ENCODE measurements at places on chromosomes 11 and 22.

DNA sequence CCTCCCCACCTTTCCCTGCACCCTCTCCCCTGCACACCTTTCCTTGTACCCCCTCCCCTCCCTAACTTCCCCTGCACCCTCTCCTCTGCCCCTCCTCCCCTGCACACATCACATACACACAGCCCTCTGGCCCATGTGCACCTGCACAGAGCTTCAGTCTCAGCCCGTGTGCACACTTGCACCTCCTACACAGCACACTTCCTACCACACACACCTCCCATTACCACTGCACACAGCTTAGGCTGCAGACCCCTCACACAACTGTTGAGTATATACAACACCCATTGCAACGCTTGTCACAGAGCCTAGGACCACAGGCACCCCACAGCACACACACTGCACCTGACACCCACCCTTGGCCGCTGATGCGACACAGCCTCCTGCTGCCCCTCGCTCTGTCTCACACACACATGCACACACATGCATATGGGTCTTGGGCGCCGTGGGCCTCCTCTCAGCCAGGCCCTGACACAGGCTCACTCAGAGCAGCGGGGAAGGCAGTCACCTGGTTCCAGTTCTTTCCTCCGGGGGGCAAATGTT, 411 bp downstream of the SIGIRR start:
- DNase-seq: no peak

DNA sequence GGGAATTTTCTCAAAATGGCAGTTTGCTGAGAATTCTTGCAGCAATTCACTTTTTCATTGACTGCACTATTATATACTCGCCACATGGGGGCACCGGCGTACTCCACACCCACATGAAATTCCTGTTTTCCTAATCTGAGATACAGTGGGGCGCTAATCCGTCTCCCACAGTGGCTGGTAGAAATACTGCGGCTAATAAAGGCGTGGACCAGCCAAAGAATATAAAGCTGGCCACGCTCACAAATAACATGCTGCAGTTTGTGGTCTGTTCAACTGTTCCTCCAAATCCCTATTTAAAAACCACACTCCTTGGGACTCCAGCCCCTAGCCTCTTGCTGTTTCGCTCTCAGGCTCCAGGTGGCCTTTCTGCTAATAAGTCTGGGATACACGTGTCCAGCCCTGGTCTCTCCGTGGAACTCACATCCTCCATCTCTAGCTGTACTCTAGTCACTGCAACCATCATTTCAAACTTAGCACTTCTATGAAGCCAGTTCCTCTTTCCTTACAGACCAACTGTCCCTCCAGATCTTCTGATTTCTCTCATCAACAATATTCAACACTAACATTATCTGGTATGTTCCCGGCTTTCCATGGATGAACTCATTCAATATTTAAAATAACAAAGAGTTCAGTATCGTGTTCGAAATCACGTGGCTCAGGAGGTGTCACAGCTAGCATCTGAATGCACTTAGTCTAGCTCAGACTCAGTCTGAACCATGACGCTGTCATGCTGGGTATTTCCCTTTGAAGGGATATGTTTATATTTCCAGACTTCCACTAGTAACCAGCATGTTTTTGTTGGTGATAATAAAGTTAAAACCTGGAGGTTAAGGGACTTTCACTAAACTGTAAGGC, 22.0 kb downstream of the TBRG1 start:
- peak; percentile 12 for DNase-seq

DNA sequence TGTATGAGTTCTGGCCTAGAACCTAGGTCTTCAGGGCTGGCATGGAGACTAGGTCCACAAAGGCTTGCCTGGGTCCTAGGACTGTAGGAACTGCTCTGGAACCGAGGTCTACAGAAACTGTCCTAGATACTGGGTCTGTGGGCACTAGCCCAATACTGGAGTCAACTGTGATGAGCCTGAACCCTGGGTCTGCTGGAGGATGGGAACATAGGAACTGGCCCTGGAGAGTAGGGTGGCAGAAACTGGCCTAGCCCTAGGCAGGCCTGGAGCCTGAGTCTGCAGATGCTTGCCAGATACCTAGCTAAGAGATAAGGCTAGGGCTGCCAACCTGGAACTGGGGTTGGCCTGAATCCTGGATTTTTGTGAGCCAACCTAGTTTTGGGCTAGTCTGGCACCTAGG, 19.2 kb upstream of the GLYATL2 start:
- DNase-seq: no peak

DNA sequence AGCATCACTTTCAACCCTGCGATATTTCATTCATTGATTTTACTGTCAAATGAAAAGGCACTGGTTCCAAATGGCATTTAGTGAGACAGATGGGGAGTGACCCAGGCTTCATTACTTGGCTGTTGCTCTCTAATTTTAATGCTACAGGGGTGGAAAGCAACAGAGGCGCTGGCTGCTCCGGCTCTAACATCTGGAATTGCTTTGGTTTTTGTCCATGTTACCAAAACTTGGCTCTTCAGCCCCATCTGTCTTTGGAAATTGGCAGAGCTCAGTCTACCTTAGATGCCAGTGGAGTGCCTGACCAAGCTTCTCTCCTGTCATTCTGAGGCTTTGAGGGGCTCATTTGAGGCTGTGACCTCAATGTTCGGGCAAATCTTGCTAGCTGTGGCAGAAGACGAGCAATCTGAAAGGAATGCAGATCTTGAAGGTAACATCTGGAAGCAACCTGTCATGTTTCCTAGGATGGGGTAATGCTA, 409.5 kb upstream of the SYN3 start:
- DNase-seq: no peak

DNA sequence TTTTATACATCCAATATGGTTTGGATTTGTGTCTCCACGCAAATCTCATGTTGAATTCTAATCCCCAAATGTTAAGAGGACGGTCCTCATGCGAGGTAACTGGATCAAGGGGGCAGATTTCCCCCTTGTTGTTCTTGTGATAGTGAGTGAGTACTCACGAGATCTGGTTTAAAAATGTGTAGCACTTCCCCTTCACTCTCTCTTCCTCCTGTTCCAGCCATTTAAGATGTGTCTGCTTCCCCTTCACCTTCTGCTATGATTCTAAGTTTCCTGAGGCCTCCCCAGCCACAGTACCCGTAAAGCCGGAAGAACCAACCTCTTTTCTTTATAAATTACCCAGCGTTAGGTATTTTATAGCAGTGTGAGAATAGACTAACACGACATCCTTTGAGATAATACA, 98.6 kb downstream of the TTC28 start:
- no peak for DNase-seq

- peak; percentile 86 for DNase-seq
Measured at GRCh38 chr11:65454696-65455456, 32.3 kb downstream of the NEAT1 start.

DNA sequence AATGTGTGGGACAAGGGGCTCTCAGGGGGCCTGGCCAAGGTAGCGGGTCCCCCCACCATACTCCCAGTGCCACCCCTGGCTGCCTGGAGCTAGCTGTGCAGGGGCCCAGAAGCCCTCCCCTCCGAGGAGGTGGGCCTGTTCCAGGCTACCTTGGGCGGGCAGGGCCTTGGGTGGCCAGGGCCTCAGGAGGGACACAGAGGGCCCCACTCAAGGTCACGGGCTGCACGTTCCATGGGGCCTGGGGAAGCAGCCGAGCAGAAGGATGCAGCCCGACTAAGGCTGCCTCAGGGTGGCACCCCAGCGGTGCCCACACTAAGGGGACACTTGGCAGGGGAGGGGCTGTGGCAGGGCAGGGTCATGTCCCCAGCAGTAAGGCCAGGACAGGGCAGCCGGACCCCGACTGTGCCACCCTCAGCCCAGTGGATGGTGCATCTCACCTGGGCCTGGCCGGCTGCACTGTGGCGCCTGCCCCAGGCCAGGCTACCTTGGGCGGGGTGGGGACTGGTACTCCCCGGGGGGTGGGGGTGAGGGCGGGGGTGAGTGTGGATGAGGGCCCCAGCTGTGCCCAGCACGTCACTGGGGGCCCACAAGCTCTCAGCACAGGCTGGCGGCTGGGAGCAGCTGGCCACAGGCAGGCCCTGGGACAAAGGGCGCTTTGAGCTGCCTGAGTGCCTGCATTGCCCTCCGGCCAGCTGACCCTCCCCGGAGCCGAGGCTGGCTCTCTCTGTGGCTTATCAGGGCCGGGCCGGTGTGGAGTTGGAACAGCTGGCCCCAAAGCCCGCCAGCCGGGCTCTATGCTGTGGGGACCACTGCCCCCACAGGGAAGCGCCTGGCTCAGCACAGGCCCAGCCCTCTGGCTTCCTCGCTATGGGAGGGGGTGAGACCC, 117.1 kb downstream of the KCNQ1 start:
- DNase-seq: no peak

GRCh38 chr11:326592-326841, 5.9 kb upstream of the IFITM3 start:
- no peak for DNase-seq

DNA sequence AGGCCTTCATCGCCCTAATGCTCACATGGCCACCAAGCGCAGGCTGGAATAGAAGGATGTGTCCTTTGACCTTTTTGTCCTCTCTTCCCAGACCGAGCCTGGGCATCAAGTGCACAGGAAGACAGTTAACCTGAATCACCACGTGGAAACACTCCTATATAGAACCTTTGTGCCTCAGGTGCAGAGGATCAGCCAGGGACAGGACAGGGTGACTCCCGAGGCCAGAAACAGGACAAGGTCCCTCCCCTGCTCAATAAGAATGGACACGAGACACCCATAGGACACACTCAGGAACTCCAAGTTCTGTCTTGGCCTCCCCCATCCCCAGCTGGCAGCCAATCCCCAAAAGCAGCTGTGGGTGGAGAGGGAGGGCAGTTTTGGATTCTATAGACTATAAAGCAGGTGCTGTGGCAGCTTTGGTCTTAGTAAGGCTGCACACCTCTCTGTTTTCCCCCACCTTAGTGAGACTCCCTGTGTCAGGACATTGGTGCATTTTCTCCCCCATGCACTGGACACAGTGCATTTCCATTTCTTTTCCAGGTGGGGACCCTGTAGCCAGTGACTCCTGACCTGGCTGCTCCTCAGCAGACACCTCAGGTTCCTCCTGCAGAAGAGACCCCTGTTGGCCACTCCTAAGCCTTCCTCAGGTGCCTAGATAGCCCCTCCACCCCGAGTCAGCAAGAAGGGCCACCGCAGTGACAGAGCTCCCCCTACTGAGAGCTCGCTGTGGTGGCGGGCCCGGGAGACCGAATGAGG, 43.6 kb upstream of the POU2AF1 start:
- DNase-seq: peak; percentile 49

GRCh38 chr11:105004021-105004420, 18.9 kb downstream of the CASP5 start:
- no peak for DNase-seq

DNA sequence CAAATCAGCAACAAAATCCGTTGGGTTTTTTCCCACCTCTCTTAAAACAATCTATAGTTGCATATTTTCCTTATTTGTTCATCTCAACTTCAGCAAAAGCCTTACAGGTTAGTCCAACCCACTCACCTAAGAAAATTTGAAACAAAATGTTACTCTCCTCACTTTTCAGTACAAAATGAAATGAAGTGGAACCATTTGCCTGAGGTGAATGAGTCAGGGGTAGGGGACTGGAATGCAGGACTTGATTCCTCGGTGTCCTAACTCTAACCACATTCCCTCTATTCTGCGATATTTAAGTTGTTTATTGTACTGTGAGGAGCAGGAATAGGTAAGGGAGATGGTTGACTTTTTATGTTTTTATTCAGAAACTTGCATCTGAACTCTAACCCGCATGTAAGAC, 16.4 kb downstream of the ATP5MG start:
- DNase-seq: no peak

DNA sequence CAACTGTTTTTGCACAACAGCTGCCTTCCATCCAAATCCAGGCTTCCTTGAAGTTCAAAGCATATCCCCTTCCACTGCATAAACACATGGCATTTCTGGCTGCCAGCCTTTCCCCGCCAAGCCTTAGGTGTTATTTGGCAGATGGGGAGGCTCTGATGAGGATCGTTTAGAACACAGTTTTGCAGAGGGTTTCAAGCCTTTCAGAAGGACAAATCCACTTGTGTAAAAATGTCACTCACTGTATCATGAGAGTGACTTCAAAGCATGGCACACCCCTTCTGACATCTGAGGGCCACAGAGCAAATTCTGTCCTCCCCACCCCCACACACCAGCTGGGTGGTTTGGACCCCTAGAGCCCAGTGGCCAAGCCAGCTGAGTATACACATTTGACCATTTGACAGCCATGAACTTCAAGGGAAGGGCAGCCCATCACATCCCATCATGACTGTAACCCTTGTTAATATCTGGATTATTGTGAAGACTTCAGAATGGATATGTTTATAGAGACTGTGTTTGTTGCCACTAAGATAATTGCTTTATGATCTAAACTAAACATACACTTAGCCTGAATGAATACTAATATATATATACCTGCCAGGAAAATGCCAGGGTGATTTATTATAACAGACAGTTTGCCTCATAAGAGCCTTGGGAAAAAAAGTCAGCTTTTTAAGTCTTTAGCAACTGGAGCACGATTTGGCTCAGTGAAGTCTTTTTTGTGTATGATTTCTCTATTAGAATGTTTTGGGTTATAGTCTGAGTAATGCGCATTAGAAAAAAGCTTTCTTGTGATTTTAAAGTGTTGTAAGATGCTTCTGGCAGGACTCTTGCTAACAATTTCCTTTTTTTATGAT, 31.9 kb downstream of the FBLN1 start:
- DNase-seq: no peak

GRCh38 chr22:19057539-19057938, 64.7 kb downstream of the DGCR2 start:
- DNase-seq: no peak

- no peak for DNase-seq
Measured at GRCh38 chr22:29205252-29205593, 473 bp upstream of the EMID1 start.
